CD4-positive, alpha-beta T cell treated with Interferon gamma for 1 hour (primary cell): ENCODE measurements at places on chromosomes 3 and 15.

DNA sequence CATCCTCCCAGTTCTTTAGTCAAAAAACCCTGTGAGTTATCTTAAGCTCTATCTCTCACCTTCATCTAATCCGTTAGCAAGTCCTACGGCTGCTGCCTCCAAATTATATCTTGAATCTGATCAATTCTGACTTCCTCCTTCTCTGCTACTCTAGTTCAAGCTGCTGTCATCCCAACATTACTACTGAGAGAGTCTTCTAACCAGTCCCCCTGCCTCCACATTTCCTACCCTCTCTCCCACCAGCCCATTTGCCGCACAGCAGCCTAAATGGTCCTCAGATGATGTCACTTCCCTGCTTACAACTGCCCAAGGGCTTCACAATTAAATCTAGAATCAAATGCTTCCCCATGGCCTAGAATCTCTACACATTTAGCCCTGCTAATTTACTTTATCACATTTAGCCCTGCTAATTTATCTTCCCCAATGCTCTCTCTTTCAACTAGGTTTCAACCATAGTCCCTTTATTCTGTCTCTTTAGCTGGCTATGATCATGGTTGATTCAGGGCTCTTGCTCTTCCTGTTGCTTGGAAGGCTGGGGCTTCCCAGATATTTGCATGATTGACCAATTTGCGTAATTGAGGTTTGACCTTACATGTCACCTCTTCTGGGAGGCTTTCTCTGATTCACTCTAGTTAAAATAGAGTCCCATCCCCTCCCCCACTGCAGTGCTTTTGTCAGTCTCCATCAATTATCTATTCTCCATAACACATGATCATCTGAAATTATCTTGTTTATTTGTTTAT, 11.0 kb upstream of the ARL14 start:
- DNase-seq: no peak

DNA sequence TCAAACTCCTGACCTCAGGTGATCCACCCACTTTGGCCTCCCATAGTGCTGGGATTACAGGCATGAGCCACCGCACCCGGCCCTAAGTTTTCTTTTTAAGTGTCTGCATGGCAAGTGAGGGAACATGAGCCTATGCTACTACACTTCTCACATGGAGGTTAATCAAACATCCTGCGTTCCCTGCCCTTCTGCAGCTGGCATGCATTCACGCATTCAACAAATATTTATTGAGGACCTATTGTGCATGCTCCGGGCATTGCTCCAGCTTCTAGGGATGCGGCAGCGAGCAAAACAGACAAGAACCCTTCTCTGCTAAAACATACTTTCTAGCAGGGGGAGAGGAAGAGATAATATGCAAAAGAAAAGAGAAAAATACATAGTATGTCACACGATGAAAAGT, 42.6 kb upstream of the ACKR4 start:
- no peak for DNase-seq

DNA sequence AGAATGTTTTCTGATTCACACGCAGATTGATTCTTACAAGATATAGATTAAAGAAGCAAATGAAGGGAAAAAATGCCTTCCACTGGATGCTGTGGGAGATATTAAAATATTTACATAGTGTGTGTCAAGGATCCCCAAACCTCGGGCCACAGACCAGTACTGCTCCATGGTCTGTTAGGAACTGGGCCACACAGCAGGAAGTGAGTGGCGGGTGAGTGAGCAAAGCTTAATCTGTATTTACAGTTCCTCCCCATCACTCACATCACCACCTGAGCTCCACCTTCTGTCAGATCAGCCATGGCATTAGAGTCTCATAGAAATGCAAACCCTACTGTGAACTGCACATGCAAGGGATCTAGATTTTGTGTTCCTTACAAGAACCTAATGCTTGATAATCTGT, 552.6 kb upstream of the GOLIM4 start:
- DNase-seq: no peak

DNA sequence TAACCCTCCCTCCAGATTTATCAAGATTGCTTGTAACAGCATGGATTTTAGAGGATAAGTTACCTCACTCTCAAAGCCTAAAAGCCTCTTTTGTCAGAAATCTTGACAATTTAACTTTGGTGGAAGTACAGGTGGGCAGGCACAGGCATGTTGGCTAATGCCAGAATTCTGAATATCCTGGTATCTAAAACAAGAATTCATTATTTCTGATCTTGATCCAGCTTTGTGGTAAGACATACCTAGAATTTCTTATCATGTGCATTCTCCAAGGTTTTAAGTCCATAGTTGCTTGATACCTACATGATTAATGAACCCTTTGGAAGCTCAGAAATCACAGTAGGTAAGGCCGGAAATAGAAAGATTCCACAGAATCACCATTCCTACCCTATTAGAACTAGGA, 109.9 kb upstream of the TTC14 start:
- no peak for DNase-seq

DNA sequence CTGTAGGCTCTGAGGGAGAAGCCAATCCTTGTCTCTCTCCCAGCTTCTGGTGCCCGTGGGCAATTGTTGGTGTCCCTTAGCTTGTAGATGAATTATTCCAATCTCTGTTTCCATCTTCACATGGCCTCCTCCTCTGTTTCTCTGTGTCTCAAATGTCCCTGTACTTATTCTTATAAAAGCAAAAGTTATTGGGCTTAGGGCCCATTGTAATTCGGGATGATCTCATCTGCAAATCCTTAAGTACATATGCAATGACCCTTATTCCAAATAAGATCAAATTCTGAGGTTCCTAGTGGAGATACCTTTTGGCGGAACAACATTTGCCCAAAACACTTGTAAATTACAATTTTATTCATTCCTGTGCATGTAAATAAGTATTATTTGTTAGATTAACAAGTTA, 147.4 kb upstream of the EPHA3 start:
- no peak for DNase-seq

DNA sequence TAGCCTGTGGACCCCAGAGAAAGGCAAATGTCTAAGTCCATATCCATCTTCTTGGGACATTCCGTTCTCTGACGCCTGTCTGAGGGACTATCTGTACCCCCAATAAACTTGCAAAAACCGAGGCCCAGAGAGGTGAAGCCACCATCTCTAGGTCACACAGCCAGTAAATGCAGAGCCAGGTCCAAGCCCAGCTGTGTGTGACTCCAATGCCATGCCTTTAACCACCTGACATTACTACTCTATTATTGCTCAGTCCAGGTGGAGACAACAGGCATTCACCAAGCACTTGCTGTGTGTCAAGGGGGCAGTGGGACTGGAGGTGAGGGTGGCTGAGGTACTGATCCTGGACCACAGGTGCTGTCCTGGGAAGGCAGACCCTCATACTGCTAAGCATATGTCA, 25.4 kb downstream of the CYP8B1 start:
- no peak for DNase-seq

DNA sequence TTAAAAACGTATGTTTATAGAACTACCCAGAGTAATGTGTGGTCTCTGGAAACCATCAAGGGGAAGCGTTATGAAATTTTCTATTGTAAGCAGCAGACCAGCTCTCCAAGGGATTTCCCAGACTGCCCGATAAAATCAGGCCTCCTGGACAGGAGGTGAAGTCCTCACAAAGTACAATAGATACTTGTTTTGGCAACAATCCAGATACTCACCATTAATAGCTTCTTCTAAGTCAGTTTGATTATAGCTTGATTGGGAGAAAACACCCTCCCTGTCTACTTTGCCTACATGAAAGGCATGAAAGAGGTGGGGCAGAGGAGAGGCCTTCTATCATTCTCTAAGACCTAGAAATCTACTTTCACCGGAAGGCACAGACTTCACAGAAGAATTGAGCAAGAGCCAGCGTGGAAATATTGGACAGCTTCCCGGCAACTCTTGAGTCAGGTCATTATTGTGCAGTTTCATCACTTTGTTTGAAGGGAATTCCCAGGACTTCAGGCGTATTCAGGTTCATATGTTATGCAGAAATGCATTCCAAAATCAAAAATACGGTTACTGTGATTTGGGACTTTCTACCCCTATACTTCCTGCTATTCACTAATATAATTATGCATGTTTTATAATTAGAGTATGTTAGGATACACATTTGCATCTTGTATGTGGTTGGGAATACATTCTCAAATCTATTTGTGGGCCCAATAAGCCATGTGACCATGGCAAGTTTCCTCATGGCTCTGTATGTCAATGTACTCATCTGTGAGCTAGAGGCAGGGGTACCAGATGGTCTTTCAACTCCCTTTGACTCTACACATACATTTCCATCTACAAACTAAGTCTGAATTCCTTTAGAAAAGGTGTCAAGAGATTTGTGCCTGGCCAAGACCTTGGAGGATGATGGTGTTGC, 103.5 kb downstream of the CD47 start:
- DNase-seq: peak; percentile 45

GRCh38 chr3:175457301-175457700, 598.2 kb downstream of the NAALADL2 start:
- DNase-seq: no peak

GRCh38 chr3:127257351-127257750, 30.5 kb downstream of the PRR20G start:
- no peak for DNase-seq

- peak; percentile 44 for DNase-seq
Observed at GRCh38 chr3:101803173-101803782, 24.3 kb downstream of the NXPE3 start.

- DNase-seq: no peak
Observed at GRCh38 chr3:85781806-85782205, 823.0 kb downstream of the CADM2 start.

GRCh38 chr3:157409516-157409915, 27.1 kb upstream of the PTX3 start:
- no peak for DNase-seq

DNA sequence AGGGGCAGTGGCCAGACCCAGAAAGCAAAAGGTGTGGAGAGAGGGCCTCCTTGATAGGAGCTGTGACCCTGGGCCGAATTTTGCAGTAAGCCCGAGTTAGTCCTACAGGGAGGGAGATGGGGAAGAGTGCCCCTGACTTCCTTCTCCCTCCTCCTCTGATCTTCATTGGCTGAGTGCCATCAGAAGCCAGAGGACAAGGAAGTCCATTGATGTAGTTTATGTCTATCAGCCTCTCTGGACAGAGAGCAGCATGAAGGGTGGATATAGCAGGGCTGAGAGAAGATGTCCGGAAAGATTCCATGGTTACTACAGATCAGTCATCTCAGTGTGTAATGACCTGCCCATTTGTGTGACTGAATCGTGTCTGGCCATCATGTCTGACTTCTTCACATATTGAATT, 102.5 kb upstream of the FAM3D start:
- no peak for DNase-seq

DNA sequence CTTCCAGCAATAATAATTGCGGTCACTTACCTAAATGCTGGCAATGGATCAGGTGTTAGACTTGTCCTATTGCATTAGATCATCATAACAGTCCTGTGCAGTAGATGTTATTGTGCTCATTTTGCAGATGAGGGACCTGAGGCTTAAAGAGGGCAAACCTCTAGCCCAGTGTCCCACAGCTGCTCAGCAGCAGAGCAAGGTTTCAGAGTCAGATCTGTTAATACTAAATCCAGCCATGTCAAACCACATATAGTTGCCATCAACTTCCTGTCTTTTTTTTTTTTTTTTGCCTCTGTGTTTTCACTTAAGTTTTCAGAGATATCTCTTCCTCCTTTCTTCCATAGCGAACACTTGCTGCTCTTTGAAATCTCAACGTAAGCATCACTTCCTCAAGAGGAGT, 12.1 kb downstream of the FEZF2 start:
- DNase-seq: no peak

DNA sequence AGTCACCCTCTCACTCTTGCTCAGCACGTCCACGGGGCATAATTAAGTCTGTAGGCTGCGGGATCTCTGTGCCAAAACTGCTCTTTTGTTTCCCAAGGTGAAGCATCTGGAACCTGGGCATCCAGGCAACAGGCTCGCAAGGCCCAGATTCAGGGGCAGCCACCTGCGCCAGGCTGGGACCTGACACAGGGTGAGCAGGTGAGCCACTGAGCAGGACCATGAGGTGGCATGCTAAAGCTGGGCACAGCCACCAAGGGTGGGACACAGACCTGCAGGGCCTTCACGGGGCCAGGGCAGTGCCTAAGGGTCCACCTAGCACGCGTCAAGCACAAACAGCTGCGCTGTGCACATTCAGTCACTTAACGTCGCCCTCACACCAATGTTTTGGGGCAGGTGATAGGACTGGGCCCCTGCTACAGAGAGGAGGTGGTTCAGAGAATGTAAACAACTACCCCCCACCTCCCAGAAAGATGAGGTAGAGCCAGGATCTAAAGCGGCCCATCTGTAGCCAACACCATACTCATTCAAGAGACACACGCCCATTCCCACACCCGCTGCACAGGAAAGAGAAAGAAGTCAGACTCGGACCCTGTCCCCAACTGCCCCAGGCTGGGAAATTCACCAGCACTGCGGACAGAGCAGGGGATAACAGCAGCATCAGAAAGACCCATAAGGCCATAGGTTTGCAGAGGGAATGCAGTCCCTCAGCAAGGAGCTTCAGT, 16.3 kb downstream of the XXYLT1 start:
- no peak for DNase-seq
